ENCODE measurements at places on chromosomes 12 and 14.
A peak's percentile ranks its signal among the peaks of the same experiment; 100 is the strongest.

DNA sequence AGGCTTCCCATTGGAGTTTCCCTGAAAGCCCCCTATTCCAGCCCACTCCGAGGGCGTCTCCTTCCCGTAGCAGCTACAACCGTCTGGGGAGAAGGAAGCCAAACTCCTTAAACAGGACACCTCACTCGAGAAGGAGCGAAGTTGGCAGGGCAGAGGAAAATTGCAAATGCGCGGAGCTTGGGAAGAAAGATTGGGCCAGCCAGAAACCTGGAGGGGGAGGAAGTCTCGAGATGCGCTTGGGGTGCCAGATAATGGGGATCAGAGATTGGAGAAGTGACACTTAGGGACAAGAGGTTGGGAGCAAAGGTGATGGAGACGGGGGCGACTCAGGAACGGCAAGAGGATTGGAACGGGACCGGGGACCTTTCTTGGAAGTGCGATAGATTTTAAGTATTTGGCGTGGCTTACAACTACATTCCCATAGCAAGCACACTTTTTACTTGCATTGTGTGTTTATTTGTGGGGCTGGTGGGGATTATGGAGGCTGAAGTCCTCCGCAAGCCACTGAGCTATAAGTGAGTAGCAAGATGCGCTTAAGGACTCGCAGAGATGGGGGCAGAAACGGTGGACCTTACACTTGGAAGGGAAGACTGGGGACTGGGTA is 926 bp downstream of the HRK start:
- no peak for DNase-seq
- H3K27ac ChIP-seq, result no peak overlapping the region
- peak overlapping the region; percentile 90 for H3K4me3 ChIP-seq
- H3K27me3 ChIP-seq, result peaks cover 82% of the 10 kb centered on the region
- H3K36me3 ChIP-seq, result peaks cover 15% of the 10 kb centered on the region

DNA sequence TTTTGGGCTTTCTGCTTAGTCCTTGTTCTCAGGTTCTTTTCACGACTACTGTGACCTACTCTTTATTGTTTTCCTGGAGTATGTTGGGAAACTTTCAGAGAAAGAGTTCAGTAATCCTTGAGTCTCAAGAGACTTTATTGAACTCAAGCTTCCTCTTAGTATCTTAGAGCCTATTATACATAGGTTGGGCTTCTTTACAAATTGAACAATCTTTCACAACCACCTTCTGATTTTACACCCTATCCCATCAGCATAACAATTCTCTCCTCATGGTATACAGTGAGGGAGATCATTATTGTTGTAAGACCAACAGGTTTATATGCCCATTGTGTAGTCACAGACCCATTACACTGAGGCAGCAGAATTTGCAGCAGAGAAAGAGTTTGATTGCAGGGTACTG is 193.2 kb upstream of the IGF1 start:
- H3K4me3 ChIP-seq, result no peak overlapping the region
- DNase-seq, result no peak
- H3K36me3 ChIP-seq, result no peaks in the 10 kb centered on the region
- no peaks in the 10 kb centered on the region for H3K4me1 ChIP-seq
- H3K27me3 ChIP-seq, result no peaks in the 10 kb centered on the region

GRCh38 chr12:93950311-93950710 is 198.1 kb upstream of the PLXNC1 start:
- no peaks in the 10 kb centered on the region for H3K4me1 ChIP-seq
- H3K27ac ChIP-seq, result no peak overlapping the region
- no peak for DNase-seq
- no peak overlapping the region for H3K4me3 ChIP-seq

DNA sequence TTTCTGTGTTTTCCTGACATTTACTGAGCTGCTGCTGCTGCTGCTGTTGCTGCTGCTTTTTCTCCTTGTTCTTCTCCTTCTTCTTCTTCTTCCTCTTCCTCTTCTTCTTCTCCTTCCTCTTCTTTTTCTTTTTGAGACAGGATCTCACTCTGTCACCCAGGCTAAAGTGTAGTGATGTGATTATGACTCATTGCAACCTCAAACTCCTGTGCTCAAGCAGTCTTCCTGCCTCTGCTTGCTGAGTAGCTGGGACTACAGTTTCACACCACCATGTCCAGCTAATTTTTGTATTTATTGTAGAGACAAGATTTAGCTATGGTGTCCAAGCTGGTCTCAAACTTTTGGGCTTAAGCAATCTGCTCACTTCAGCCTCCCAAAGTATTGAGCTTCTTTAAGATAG is 95.8 kb downstream of the TMTC3 start:
- H3K27me3 ChIP-seq, result no peaks in the 10 kb centered on the region
- no peak overlapping the region for H3K27ac ChIP-seq
- no peaks in the 10 kb centered on the region for H3K36me3 ChIP-seq
- peaks cover 2% of the 10 kb centered on the region for H3K4me1 ChIP-seq
- no peak overlapping the region for H3K4me3 ChIP-seq

DNA sequence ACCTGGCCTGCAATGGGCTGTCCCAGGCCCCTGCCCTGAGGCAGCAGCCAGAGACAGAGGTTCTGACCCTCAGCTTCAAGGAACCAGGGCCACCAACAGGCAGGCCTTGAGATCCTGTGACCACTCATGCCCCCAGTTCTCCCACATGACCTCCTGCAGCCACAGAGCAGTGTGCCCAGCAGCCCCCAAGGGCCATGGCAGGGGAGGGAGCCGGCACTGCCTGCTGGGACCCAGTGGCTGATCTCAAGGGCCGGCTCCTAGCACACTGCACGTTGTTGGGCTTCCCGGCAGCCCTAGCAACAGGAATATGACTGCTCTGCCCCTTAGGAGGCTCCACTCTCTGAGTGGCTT is 14.8 kb downstream of the DEGS2 start:
- peaks cover 26% of the 10 kb centered on the region for H3K4me1 ChIP-seq
- no peak for DNase-seq
- H3K27ac ChIP-seq, result no peak overlapping the region
- no peaks in the 10 kb centered on the region for H3K36me3 ChIP-seq
- no peaks in the 10 kb centered on the region for H3K27me3 ChIP-seq

DNA sequence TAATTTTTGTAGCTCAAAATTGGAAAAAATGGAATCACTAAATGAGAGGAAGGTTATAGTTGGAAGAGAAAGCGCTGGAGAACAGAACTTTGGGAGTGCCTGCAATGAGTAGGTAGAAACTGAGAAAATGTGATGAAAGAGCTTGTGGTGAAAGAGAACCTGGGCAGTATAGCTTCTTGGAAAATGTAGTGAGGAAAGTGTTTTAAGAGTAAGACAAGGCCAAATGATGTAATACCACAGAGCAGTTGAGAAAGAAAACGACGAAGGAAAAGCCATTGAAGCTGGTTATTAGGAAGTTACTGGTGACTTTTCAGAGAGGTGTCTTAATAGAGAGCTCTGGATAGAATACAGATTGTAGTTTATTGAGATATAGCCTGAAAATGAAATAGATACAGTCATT is 255.3 kb downstream of the AEBP2 start:
- H3K27me3 ChIP-seq, result peaks cover 4% of the 10 kb centered on the region
- peaks cover 16% of the 10 kb centered on the region for H3K4me1 ChIP-seq
- H3K27ac ChIP-seq, result peak overlapping the region; percentile 62
- H3K36me3 ChIP-seq, result no peaks in the 10 kb centered on the region
- no peak for DNase-seq

DNA sequence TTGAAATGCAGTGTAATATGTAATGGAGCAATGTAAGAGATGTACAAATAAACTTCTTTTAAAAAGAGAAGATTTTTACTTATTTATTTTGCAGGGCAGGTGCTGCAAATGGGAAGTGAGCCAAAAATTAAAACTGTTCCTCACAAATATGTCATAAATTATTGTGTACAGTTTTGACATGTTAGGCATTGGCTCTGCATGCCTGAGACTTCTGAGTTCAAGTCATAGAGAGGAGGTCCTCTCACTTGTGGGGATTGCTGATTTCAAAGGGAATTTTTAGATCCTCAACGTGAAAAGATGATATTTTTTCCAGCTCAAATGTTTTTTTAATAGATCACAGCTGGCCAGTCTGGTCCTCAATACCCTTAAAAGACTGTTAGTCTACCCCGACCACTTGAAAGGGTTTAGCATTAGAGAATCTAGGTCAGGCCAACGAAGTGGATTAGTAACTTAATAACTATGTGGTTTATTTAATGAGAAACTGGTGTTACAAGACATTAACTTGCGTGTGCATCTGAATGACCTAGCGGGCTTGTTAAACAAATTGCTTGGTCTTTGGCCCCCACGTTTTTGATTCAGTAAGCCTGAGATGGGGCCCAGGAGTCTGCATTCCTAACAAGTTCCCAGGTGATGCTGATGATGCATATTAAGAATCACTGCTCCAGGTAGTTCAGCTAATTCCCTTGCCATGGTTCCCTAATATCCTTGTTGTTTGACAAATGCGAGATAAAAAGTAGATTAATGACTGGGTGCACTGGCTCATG is 30.9 kb upstream of the WDR89 start:
- peaks cover 3% of the 10 kb centered on the region for H3K36me3 ChIP-seq
- H3K27ac ChIP-seq, result no peak overlapping the region
- no peak overlapping the region for H3K4me3 ChIP-seq

GRCh38 chr12:91094957-91095356 is 16.3 kb downstream of the LUM start:
- H3K4me3 ChIP-seq, result no peak overlapping the region
- no peak for DNase-seq
- no peak overlapping the region for H3K27ac ChIP-seq

GRCh38 chr14:77908847-77909246 is 108.9 kb downstream of the ADCK1 start:
- H3K4me1 ChIP-seq, result peaks cover 10% of the 10 kb centered on the region
- no peaks in the 10 kb centered on the region for H3K27me3 ChIP-seq
- H3K36me3 ChIP-seq, result peaks cover 4% of the 10 kb centered on the region
- DNase-seq, result no peak
- no peak overlapping the region for H3K27ac ChIP-seq
- no peak overlapping the region for H3K4me3 ChIP-seq

- no peaks in the 10 kb centered on the region for H3K36me3 ChIP-seq
- no peak overlapping the region for H3K4me3 ChIP-seq
- no peak for DNase-seq
- H3K4me1 ChIP-seq, result no peaks in the 10 kb centered on the region
- H3K27ac ChIP-seq, result no peak overlapping the region
These were observed 12.4 kb downstream of the MGST1 start for GRCh38 chr12:16359512-16360491.

DNA sequence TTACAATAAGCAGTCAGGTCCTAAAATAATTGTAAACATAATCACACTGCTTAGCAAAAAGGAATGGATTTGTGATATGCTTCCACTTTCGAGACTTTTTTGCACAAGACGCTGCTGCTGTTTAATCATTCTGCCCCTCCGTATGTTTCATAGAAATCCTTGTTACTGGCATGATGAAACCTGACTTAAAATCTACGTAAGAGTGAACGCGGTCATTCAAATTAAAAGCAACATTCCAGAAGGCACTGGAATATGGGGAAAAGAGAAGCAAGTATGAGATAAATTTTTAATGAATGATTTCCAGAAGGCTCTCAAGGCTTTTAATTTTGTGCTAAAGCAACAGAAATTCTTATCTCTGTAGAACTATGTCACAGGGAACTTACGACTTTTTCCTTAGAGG is 1.1 kb downstream of the CNIH1 start:
- H3K4me3 ChIP-seq, result peak overlapping the region; percentile 91
- DNase-seq, result no peak
- H3K27me3 ChIP-seq, result no peaks in the 10 kb centered on the region
- peak overlapping the region; percentile 93 for H3K27ac ChIP-seq

DNA sequence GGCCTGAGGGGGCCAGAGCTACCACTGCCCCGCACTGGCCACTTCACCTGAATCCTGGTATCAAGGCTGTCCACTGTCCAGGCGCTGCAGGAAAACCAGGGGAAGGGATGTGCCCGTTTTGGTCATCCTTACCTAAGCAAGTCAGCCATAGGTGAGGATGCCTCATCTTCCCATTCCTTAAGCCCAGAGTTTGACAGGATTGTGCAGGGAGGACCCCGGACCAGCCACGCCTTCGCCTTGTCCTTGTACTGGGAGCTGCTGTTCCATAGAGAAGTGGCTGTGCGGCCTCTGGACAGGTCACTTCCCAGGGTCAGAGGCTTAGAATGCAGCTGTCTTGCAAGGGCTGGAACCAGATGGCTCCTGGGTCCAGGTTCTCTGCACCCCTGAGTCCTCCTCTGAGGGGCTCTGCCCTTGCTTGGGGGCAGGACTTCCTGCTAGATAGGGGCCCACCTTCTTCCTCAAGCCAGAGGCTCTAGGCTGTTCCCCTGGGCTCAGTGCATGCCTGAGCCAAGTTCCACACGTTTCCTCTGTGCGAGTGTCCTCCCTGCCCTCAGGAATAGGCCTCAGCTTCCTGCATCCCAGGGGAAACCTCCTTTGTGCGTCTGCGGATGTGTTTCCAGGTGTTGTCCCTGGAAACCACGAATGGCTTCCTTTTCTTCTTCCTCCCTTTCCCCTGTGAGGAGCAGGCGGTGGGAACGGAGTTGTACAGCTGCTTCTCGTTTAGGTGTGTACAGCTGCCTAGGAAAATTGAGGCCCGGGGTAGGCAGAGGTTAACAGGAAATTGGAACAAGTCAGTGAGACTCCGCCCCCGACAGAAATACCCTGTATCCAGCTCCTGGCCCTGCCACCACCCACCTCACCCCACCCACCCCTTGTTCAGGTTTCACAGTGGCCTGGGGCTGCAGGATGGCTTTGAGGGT is 54.3 kb upstream of the RIN3 start:
- H3K4me1 ChIP-seq, result peaks cover 3% of the 10 kb centered on the region
- H3K27ac ChIP-seq, result no peak overlapping the region
- DNase-seq, result no peak
- H3K27me3 ChIP-seq, result peaks cover 9% of the 10 kb centered on the region
- H3K4me3 ChIP-seq, result no peak overlapping the region
- H3K36me3 ChIP-seq, result no peaks in the 10 kb centered on the region

All from T-helper 17 cell (primary cell).